ENCODE measurements at places on chromosomes 5 and 9.

GRCh38 chr9:70260007-70260443 is 1.2 kb downstream of the SMC5 start:
- DNase-seq, result no peak

DNA sequence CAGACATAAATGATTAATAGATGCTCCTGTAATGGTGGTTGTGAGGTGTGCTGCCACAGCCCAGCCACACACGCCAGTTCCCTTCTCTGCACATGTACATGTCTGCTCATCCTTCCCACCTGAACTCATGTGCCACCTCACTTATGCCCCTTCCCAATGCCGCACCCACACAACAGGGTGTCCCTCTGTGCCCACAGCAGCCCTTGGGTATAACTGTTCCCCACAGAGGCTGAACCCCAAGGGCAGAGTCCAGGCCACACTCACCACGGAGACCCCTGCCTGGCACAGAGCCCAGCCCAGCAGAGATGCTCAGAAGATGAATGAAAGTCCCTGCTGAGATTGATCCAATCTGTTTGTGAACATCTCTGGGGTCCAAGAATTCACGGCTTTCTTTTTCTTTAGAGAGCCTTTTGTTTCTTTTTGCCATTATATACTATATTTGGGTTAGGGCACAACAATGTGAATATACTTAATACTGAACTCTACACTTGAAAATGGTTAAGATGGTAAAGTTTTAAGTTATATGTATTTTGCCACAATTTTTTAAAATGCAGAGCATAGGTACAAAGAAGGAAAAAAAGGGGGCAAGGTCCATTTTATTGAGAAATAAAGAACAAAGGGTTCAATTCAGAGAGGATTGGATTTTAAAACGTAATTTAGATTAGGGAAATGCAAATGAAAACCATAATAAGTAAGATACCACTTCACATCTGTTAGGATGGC is 29.6 kb downstream of the IRF1 start:
- DNase-seq, result no peak

- peak; percentile 44 for DNase-seq
These were observed 33.1 kb downstream of the ATP6V0E1 start for GRCh38 chr5:173016598-173017046.

DNA sequence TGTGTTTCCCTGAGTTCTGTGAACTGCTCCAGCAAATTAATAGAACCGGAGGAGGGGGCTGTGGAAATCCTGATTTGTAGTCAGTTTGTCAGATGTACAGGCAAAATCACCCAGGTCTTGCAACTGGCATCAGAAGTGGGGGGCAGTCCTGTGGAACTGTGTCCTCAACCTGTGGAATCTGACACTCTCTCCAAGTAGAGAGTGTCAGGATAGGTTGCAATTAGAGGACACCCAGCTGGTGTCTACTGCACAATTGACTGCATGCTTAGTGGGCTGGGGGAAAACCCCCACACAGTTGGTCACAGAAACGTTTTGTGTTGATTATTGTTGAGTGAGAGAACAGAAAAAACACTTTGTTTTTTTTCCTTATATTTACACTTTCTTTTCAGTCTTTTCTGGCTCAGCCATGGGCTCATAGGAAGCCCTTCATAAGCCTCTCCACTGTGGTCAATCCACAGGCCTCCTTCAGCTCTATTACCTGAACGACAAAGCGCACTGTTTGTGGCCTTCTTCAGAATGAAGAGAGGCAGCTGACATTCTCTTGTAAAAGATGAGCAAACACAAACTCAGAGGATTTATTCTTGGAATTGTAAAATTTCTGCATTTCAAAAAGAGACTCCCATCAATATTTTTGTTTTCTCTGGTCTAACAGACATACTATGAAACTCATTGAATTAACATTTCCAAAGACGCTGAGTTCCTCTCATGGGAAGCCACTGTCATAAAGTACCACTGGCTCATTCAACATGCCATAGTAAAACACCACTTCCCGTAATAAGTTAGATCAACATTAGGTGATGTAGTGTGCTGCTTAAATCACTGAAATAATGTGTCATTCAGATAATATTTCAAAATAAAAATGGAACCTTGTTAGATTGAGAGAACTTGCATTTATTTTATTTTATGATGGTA is 348.9 kb upstream of the RFX3 start:
- DNase-seq, result no peak

DNA sequence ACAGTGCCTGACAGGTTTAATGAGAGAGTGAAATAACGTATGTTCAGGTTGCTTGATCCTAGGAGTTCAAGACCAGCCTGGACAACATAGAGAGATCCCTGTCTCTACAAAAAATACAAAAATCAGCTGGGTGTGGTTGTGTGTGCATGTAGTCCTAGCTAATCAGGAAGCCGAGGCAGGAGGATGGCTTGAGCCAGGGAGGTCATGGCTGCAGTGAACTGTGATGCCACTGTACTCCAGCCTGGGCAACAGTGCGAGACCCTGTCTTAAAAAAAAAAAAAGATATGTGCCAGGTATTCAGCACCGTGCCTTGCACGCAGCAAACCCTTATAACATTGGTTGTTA is 38.8 kb upstream of the SPRY4 start:
- no peak for DNase-seq
